ENCODE measurements at places on chromosomes 3 and 15. TPM values are rescaled to one million over a fixed set of nuclear protein-coding genes. Genes with fewer than 3 reads are reported as not detected.

DNA sequence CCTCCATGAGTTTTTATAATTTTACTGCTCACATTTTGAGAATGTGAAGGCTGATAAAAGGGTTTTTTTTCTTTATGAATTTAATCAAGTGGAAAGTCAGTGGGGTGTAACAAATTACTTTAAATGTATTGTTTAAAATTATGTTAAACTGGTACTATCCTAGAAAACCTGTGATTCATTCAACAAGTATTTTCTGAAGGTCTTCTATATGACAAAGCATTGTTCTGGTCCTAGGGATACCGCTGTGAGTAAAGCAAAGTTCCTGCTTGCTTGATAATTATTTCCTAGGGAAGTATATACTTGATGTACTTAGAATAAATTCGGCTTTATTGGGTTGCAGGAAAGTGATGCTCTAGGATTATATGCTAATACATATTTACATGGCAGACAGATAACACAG, 152.8 kb upstream of the GOLGA6L4 start:
- peaks cover 2% of the 10 kb centered on the region for H3K27me3 ChIP-seq
- no peak for DNase-seq
- H3K36me3 ChIP-seq: no peaks in the 10 kb centered on the region
- H3K4me1 ChIP-seq: no peaks in the 10 kb centered on the region
- H3K4me3 ChIP-seq: no peak overlapping the region

GRCh38 chr15:71708051-71708429, 102.3 kb upstream of the NR2E3 start:
- DNase-seq: no peak
- no peak overlapping the region for H3K4me3 ChIP-seq
- H3K27me3 ChIP-seq: no peaks in the 10 kb centered on the region
- no peaks in the 10 kb centered on the region for H3K36me3 ChIP-seq
- no peak overlapping the region for H3K27ac ChIP-seq
- peaks cover 4% of the 10 kb centered on the region for H3K4me1 ChIP-seq

GRCh38 chr3:156681002-156681401, 6.6 kb downstream of the TIPARP start:
- 0 out of 2 replicates have a peak overlapping the region, but pooled peaks have one; percentile 30 for H3K27ac ChIP-seq
- H3K4me1 ChIP-seq: peaks cover 60% of the 10 kb centered on the region
- H3K36me3 ChIP-seq: peaks cover 11% of the 10 kb centered on the region
- no peaks in the 10 kb centered on the region for H3K27me3 ChIP-seq
- H3K4me3 ChIP-seq: no peak overlapping the region

GRCh38 chr15:91104111-91104510, 4.1 kb downstream of the SV2B start:
- H3K4me1 ChIP-seq: no peaks in the 10 kb centered on the region
- no peak overlapping the region for H3K4me3 ChIP-seq
- H3K27me3 ChIP-seq: peaks cover 33% of the 10 kb centered on the region
- H3K27ac ChIP-seq: no peak overlapping the region

GRCh38 chr3:138493804-138494606, 59.6 kb downstream of the ESYT3 start:
- H3K27ac ChIP-seq: no peak overlapping the region
- no peaks in the 10 kb centered on the region for H3K4me1 ChIP-seq
- DNase-seq: peak; percentile 13
- no peak overlapping the region for H3K4me3 ChIP-seq
- no peaks in the 10 kb centered on the region for H3K27me3 ChIP-seq

Gene TMEM212
- not detected for total RNA-seq

DNA sequence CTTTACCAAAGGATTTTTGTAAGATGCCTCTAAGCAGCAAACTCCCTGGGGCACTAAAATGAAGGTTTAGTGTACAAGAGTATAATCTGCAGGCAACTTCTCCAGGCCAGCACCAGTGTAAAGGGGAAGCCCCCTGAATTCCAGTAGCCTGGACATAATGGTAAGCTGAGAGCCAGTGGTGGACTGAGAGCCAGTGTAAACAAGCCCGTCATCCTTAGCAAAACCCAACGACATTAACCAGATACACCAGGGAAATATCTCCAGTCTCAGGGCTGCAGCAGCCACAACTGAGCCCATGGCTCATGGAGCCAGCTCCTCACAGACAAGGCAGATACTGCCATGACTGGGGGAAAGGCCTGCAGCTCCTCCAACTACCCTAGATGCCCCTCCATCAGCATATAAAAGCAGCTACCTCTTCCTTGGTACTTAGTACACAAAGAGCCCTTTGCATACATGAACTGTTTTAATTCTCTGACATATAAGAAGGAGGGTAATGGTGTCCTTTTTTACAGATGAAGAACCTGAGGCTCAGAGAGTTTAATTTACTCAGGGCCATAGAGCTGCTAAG, 21.7 kb downstream of the PARP16 start:
- H3K27ac ChIP-seq: no peak overlapping the region
- H3K36me3 ChIP-seq: no peaks in the 10 kb centered on the region
- no peak for DNase-seq

- no peak overlapping the region for H3K4me3 ChIP-seq
- H3K36me3 ChIP-seq: no peaks in the 10 kb centered on the region
- no peaks in the 10 kb centered on the region for H3K4me1 ChIP-seq
Measured at GRCh38 chr15:93870583-93870982, 360.8 kb upstream of the MCTP2 start.

DNA sequence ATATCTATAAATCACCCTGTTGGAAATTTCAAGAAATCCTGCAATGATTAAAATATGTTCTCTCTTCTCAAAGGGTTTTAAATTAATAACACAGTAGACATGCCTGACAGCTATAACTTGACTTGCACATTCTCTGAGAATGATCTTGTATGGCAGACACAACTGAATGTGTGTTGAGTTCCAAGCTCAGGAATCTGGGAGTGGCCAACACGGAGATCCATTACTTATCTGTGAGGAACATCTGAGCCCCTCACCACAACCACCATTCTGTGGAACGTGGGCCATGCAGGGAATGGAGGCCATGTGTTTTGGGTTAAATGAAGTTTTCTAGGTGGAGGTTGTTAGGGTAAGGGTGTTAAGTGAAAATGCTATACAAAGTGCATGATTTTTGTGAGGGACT, 105.3 kb upstream of the CHMP2B start:
- DNase-seq: no peak
- H3K36me3 ChIP-seq: no peaks in the 10 kb centered on the region
- no peaks in the 10 kb centered on the region for H3K4me1 ChIP-seq
- no peak overlapping the region for H3K4me3 ChIP-seq
- H3K27ac ChIP-seq: no peak overlapping the region

Gene MKRN2OS
- not detected for total RNA-seq

Gene IQCF5
- total RNA-seq: not detected

DNA sequence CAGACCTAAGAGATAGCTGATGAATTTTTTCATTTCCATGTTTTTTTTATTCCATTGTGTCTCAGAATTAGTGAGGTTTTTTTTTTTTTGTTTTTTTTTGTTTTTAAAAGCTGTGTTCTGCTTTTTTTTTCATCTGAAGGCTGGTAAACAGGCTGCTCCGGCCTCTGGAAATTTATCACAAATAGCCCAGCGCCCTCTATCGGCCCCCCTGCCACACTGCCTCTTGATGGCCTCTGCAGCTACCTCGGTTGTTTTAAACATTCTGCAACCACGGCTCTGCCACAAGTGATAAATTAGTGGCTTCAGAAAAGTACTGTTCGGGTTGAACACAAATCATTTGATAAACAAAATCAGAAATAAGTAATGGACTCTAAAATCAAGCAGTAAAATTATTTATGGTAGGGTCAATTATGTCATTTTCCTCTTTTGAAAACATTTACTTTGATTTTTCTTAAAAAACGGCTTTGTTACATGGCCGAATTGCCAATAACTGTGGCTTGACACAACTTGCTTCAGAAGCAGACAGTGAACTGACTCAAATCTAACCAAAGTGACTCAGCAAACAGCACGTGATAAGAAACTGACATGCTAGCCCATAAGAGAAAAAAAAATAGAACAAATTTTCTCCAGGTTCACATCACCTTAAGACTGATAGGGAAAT, 87.8 kb downstream of the RSL24D1 start:
- H3K27me3 ChIP-seq: no peaks in the 10 kb centered on the region
- H3K27ac ChIP-seq: no peak overlapping the region
- H3K4me1 ChIP-seq: no peaks in the 10 kb centered on the region
- H3K36me3 ChIP-seq: no peaks in the 10 kb centered on the region

DNA sequence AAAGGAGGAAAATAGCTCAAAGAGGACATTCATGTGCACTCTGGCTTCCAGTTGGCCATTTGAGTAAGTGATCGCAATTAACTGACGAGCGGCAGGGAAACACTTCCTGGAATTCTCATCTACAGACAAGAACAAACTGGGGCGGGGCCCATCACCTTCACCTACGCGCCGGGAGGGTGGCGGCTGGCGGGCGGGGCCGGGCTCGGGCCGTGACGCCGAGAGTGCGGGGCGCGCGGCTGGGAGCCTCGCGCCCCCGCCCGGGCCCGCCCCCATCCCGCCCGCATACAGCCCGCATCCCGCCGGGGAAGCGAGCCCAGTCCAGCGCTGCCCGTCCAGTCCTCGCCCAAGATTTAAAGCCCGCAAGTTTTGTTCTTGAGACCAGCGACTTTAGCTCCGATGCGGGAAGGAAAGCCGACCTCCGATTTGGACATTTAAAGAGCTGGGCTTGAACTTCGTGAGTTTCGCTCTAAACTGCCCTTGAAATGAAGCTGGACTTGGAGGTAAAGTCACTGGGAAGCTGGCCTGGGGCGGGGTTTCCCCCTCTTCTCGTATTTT, at the start of gene B3GNT5:
Gene B3GNT5 (plus strand): TSS at position 281 of the 555 bp plus-strand sequence. CDS start 16,546 bp downstream, outside the sequence.
- H3K4me1 ChIP-seq: peaks cover 16% of the 10 kb centered on the region
- no peaks in the 10 kb centered on the region for H3K27me3 ChIP-seq

GRCh38 chr3:177314897-177315296, 117.6 kb upstream of the TBL1XR1 start:
- H3K27me3 ChIP-seq: no peaks in the 10 kb centered on the region
- H3K4me3 ChIP-seq: no peak overlapping the region
- H3K4me1 ChIP-seq: no peaks in the 10 kb centered on the region
- no peak for DNase-seq
- no peaks in the 10 kb centered on the region for H3K36me3 ChIP-seq

Gene PCLAF
- 97.8 TPM for total RNA-seq

Gene ROPN1
- not detected for total RNA-seq

DNA sequence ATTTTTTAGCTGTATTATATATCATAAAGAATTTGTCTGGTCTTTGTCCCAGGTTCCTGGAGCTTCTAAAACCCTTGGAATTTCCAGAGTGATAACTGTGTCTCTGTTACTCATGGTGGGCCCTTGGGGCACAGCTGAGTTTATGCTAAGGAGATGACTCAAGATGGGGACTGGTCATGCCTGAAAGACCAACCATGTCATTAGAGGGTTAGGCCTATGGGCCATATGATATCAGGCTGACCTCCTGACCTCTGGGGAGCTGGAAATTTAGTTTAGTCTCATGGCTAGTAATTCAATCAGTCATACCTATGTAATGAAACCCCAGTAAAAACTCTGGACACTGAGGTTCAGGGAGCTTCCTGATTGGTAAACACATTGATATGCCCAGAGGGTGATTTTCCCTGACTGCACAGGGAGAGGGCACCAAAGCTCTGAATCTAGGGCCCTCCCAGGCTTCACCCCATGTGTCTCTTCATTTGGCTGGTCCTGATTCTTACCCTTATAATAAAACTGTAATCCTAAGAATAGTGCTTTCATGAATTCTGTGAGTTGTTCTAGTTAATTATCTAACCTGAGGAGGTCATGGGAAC, 69.6 kb downstream of the EEFSEC start:
- H3K4me1 ChIP-seq: no peaks in the 10 kb centered on the region
- no peak for DNase-seq
- no peak overlapping the region for H3K4me3 ChIP-seq
- no peaks in the 10 kb centered on the region for H3K36me3 ChIP-seq
- no peaks in the 10 kb centered on the region for H3K27me3 ChIP-seq

Gene DUOXA2
- not detected for total RNA-seq

Gene WHAMM
- total RNA-seq: 8.8 TPM

DNA sequence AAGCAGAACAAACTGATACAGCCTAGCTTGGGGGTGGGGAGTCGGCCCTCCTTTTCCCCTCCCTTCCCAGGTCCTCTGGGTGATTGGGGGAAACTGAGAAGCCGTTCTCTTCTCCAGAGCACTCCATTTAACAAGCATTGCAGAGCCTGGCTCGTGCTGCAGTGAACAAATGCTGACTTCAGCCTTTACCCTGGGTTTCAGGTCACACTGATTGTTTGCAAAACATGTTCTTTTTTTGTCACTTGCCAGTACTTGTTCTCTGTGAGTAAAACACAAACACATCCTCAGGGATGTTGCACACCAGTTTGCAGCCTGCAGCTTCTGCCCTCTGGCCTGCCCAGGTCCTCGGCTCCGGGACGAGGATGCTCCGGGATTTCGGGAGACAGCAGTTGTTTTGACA, 132.8 kb downstream of the PGPEP1L start:
- peak overlapping the region; percentile 93 for H3K27ac ChIP-seq
- DNase-seq: no peak
- peaks cover 77% of the 10 kb centered on the region for H3K4me1 ChIP-seq
- no peaks in the 10 kb centered on the region for H3K27me3 ChIP-seq

GRCh38 chr3:107458871-107459270, 63.9 kb upstream of the BBX start:
- DNase-seq: no peak
- H3K4me1 ChIP-seq: no peaks in the 10 kb centered on the region
- H3K36me3 ChIP-seq: no peaks in the 10 kb centered on the region
- H3K27ac ChIP-seq: no peak overlapping the region

Gene SERPINI2
- not detected for total RNA-seq

DNA sequence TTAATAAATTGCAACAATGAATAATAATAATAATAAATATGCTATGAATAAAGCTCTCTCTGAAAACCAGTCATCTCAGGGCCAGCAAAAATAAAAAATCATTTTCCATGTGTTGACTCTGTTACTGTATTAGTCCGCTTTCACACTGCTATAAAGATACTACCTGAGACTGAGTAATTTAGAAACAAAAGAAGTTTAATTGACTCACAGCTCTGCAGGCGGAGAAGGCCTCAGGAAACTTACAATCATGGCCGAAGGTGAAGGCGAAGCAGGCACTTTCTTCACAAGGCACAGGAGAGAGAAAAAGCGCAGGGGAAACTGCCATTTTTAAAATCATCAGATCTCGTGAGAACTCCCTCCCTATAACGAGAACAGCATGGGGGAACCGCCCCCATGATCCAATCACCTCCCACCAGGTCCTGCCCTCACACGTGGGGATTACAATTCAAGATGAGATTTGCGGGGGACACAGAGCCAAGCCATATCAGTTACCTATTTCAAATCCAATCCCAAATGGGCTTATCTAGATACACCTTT, 224.1 kb downstream of the IGSF11 start:
- peaks cover 9% of the 10 kb centered on the region for H3K27me3 ChIP-seq
- H3K4me1 ChIP-seq: no peaks in the 10 kb centered on the region
- H3K36me3 ChIP-seq: no peaks in the 10 kb centered on the region

Gene TRPM1
- total RNA-seq: not detected

DNA sequence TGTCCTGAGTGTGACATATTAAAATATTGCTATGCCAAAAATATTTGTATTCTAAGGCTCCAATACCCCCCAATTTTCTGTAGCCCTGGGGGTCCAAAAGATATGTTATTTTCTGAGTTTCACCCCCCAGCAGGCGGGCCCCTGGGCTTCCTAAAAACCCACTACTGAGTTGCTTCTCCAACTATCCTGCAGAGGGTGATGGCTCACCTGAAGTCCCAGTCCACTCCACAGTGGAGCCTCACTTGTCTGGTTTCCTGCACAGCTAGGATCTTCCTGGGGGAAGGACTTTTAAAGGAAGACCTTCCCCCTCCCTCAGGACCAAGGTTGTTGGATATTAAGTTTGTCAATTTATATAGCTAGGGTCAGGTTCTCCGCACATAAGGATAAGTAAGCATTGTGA, 1181.4 kb downstream of the ROBO2 start:
- H3K27me3 ChIP-seq: no peaks in the 10 kb centered on the region
- H3K4me1 ChIP-seq: no peaks in the 10 kb centered on the region
- H3K4me3 ChIP-seq: no peak overlapping the region

All from Panc1 (cell line).